Suprapubic skin (tissue), 4 donors: ENCODE measurements at places on chromosomes 4 and X. TPM values are rescaled to one million over a fixed set of nuclear protein-coding genes. Genes with fewer than 3 reads are reported as not detected.
A peak's percentile ranks its signal among the peaks of the same experiment; 100 is the strongest.

DNA sequence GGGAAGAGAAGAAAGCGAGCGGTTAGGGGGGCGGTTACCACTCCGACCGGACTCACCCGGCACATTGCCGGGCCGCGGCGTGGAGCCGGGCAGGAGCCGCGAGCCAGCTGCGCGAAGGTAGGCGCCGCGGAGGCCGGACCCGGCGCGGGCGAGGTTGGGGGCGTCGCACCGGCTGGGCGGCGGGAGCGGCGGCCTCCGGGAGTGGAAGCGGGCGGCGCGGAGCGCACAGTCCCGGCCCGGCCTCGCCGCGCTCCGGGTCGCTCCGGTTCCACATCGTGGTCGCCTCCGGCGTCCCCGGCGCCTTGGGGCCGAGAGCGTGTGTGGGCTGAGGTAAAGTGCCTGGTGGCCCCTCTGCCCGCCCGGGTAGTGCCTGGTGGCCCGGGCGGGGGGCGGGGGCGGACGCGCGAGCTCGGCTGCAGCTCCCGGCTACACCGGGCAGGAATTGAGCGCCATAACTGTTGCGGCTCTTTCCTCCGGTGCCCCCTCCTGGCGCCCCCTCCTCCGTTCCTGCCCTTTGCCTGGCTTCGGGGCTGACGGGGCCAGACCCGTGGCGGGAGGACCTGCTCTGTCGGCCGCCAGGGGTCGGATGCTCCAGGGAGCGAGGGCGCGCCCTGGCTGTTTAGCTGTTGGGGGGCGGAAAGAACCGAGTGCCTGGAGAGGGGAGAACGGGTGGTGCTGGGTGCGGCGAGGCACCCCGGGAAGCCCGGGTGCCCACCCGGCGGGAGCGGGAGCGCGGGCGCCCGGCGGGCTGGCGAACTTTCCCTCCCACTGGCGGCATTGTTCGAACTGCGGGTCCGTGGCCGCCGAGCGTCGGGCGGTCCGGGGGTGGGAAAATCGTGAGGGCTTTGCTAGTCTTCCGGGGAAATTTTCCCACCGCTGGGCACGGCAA is 626 bp downstream of the JADE3 start:
- peak overlapping the region; percentile 71 for H3K27ac ChIP-seq
- no peaks in the 10 kb centered on the region for H3K27me3 ChIP-seq
- H3K36me3 ChIP-seq, result no peaks in the 10 kb centered on the region
- peak; percentile 66 for DNase-seq
- H3K4me1 ChIP-seq, result peaks cover 9% of the 10 kb centered on the region
- H3K4me3 ChIP-seq, result peak overlapping the region; percentile 69

GRCh38 chr4:87240341-87240740 is 19.9 kb upstream of the KLHL8 start:
- no peaks in the 10 kb centered on the region for H3K27me3 ChIP-seq
- DNase-seq, result no peak
- H3K36me3 ChIP-seq, result no peaks in the 10 kb centered on the region
- H3K4me1 ChIP-seq, result peaks cover 19% of the 10 kb centered on the region

CLNK gene
- not detected for total RNA-seq

GPR173 gene
- total RNA-seq, result 0.47 TPM

DNA sequence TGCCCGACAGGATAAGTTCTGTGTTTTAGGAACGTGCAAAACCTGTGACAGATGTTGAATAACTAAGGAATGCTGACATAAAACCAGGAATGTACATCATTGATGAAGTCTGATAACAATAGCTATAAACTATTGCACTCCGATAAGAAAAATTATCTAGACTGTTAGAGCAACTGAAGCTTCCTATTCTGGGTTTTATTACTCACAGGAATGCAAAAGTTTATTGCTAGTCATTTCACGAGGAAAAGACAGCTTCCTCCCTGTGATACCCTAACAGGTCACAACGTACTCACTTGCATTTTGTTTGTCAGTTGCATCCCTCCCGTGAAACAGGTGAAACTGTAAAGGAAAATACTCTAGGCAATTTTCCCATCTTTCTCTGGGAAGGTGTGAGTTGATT is 65.9 kb downstream of the CLDN22 start:
- H3K36me3 ChIP-seq, result peaks cover 21% of the 10 kb centered on the region
- peaks cover 4% of the 10 kb centered on the region for H3K4me1 ChIP-seq
- H3K27ac ChIP-seq, result no peak overlapping the region
- no peaks in the 10 kb centered on the region for H3K27me3 ChIP-seq
- no peak overlapping the region for H3K4me3 ChIP-seq
- no peak for DNase-seq

KLB gene
- total RNA-seq, result 0.34 TPM

ITM2A gene
- 23.4 TPM for total RNA-seq
